Endodermal cell (in vitro differentiated cells): ENCODE measurements at places on chromosomes 6 and 20. TPM values are rescaled to one million over a fixed set of nuclear protein-coding genes. Genes with fewer than 3 reads are reported as not detected.

C20orf202 gene
- total RNA-seq = not detected in 2 replicates

SMIM29 gene
- total RNA-seq = 7.2 TPM in 2 replicates

TMEM74B gene
- total RNA-seq = 4.3 to 17.9 TPM (median 5.8 TPM) in 3 replicates

C20orf144 gene
- total RNA-seq = 0.31 to 0.44 TPM in 2 of 3 replicates, not detected in the other

SSTR4 gene
- 0.40 to 0.44 TPM in 2 of 3 replicates, not detected in the other for total RNA-seq

- no peak overlapping the region for H3K4me3 ChIP-seq
- H3K27me3 ChIP-seq = no peaks in the 10 kb centered on the region
- H3K4me1 ChIP-seq = no peaks in the 10 kb centered on the region
- peaks cover 8% of the 10 kb centered on the region for H3K36me3 ChIP-seq
- DNase-seq = no peak
Observed at GRCh38 chr20:33532753-33533459, 43.0 kb downstream of the CBFA2T2 start.

GRCh38 chr6:31270788-31271640, 878 bp downstream of the HLA-C start:
- H3K4me3 ChIP-seq = peak overlapping the region; percentile 79
- H3K4me1 ChIP-seq = no peaks in the 10 kb centered on the region
- peaks cover 22% of the 10 kb centered on the region for H3K27me3 ChIP-seq
- peak; percentile 91 for DNase-seq
- H3K36me3 ChIP-seq = no peaks in the 10 kb centered on the region

DNA sequence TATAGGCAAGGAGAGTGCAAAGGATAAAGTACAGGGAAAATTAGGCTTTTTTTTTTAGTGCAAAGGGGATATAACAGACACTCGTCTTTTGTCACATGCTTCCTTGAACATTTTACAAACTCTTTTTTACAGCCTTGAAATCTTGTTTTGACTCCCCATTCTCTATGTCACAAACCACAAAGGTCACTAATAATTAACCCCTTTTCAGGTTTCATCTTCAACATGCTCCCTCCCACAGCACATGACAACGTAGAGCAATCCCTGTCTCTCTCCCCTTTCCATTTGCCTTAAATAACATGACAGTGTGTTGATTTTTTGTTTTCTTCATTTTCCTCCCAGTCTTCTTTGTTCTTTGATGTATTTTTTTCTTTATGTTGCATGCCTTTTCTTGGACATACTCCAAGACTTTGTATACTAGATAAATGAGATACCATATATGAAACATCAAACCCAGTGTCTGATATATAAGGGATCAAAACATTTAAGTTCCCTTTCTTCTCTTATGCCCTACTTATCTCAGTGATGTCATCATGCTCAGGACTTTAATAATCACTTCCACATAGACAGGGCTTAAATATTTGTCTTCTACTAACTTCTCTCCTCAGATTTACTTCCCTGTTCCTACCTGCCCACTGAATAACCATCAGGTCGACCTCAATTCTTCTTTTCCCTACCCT, 378.7 kb upstream of the HSF2 start:
- no peaks in the 10 kb centered on the region for H3K4me1 ChIP-seq
- H3K4me3 ChIP-seq = no peak overlapping the region
- no peak for DNase-seq
- no peaks in the 10 kb centered on the region for H3K36me3 ChIP-seq
- H3K27ac ChIP-seq = no peak overlapping the region

GRCh38 chr6:3836566-3836965, 12.6 kb upstream of the FAM50B start:
- no peak for DNase-seq
- no peaks in the 10 kb centered on the region for H3K36me3 ChIP-seq
- no peaks in the 10 kb centered on the region for H3K27me3 ChIP-seq
- H3K27ac ChIP-seq = no peak overlapping the region
- H3K4me3 ChIP-seq = no peak overlapping the region

- no peak overlapping the region for H3K4me3 ChIP-seq
- DNase-seq = peak; percentile 92
- H3K36me3 ChIP-seq = no peaks in the 10 kb centered on the region
- peaks cover 100% of the 10 kb centered on the region for H3K27me3 ChIP-seq
- H3K4me1 ChIP-seq = no peaks in the 10 kb centered on the region
- H3K27ac ChIP-seq = no peak overlapping the region
Observed at GRCh38 chr6:1381481-1382330, 7.7 kb upstream of the FOXF2 start.

- no peaks in the 10 kb centered on the region for H3K4me1 ChIP-seq
- H3K27me3 ChIP-seq = no peaks in the 10 kb centered on the region
- H3K36me3 ChIP-seq = no peaks in the 10 kb centered on the region
- no peak overlapping the region for H3K4me3 ChIP-seq
Observed at GRCh38 chr6:160203953-160204352, 54.7 kb downstream of the SLC22A2 start.

- no peak for DNase-seq
- no peak overlapping the region for H3K27ac ChIP-seq
- no peaks in the 10 kb centered on the region for H3K4me1 ChIP-seq
Observed at GRCh38 chr6:31918069-31918720, 9.3 kb upstream of the C2 start.

GRCh38 chr20:31809661-31810060, 9.5 kb upstream of the MYLK2 start:
- no peak overlapping the region for H3K4me3 ChIP-seq
- DNase-seq = no peak
- no peaks in the 10 kb centered on the region for H3K4me1 ChIP-seq
- H3K27me3 ChIP-seq = no peaks in the 10 kb centered on the region

- no peaks in the 10 kb centered on the region for H3K27me3 ChIP-seq
- H3K36me3 ChIP-seq = no peaks in the 10 kb centered on the region
- H3K4me1 ChIP-seq = no peaks in the 10 kb centered on the region
- peak; percentile 74 for DNase-seq
Observed at GRCh38 chr6:159252955-159253508, 83.8 kb downstream of the FNDC1 start.

DNA sequence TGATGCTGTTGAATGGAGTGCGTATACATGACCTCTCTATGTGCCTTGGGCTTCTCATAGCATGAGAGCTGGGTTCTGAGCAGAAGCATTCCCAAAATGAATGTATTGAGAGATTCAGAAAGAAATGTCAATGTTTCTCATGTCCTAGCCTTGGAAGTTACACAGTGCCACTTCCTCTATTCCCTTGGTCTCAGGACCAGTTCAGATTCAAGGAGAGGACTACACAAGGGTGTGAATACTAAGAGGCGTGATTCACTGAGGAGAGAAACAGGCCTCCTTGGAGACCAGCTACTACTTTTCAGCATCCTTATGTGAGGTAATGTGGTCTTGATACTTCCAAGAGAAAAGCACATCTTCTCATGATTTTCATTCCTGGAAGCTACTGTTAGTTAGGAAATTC, 10.4 kb downstream of the PPARD start:
- H3K4me1 ChIP-seq = no peaks in the 10 kb centered on the region
- H3K36me3 ChIP-seq = peaks cover 20% of the 10 kb centered on the region
- no peak overlapping the region for H3K27ac ChIP-seq

DNA sequence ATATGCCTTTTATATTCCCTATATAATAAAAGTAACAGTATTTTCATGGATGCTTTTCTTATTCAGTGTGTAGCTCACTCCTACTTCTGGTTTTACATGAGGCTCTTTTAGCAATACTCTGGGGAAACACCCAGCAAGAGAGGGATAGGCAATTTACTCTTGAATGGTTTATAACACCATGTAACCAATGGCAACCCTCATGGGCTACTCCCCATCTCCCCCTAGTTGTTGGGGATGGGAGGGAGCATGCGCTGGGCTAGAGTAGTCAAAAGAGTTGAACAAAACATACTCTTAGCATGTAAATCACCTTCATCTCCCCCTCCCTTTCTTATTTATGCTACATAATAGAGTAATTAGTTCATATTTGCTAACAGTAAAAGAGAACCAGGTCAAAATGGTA, 140.1 kb upstream of the LRFN2 start:
- no peaks in the 10 kb centered on the region for H3K36me3 ChIP-seq
- no peak overlapping the region for H3K4me3 ChIP-seq
- H3K27me3 ChIP-seq = peaks cover 22% of the 10 kb centered on the region

GRCh38 chr20:12673352-12673751, 335.4 kb upstream of the SPTLC3 start:
- H3K27me3 ChIP-seq = no peaks in the 10 kb centered on the region
- H3K4me1 ChIP-seq = peaks cover 5% of the 10 kb centered on the region
- H3K36me3 ChIP-seq = no peaks in the 10 kb centered on the region
- DNase-seq = no peak
